ENCODE measurements at places on chromosomes 3 and 15.

- DNase-seq, result no peak
These were observed 461.3 kb downstream of the MCTP2 start for GRCh38 chr15:94692710-94693109.

DNA sequence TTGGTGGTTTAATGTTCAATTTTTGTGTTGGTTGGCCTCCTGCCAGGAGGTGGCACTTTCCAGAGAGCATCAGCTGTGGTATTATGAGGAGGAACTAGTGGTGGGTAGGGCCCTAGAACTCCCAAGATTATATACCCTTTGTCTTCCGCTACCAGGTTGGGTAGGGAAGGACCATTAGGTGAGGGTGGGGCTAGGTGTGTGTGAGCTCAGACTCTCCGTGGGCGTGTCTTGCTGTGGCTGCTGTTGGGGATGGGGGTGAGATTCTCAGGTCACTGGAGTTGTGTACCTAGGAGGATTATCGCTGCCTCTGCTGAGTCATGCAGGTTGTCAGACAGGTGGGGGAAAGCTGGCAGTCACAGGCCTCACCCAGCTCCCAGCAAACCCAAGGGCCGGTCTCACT, 187.1 kb downstream of the DPH6 start:
- DNase-seq, result no peak

GRCh38 chr3:174957551-174958001, 98.4 kb downstream of the NAALADL2 start:
- no peak for DNase-seq

GRCh38 chr15:73716417-73716816, 32.2 kb downstream of the CD276 start:
- DNase-seq, result no peak

GRCh38 chr3:139808201-139808600, 126.8 kb upstream of the CLSTN2 start:
- DNase-seq, result no peak

GRCh38 chr3:172040981-172041963, 1.9 kb downstream of the FNDC3B start:
- DNase-seq, result peak; percentile 27

DNA sequence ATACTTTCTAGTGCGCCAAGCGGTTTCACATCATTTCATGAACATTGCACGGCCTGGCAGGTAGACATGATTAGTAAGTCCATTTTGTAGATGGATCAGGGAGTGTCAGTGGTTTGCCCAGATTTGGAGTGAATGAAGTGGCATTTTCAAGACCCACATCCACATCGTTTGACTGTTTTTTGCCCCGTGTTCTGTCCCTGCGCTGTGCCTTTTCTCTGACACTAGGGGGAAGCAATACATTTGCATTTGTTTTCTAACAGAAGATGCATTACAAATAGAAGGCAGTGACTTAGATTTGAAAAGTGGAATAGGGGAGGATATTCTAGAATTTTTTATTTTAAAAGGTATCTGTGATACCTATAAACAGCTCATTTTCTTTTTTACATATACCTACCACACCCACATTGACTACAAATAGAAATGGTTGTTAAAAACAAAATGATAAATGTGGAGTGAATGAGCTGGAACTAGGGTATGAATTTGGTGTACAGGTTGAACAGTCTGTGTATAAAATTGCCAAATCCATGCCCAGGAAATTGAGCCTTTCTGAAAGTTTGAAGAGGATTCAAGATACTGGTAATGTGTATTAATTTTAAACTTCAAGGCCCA, 98.0 kb downstream of the USP13 start:
- no peak for DNase-seq

GRCh38 chr3:42693530-42693930, 8.2 kb downstream of the KLHL40 start:
- no peak for DNase-seq

DNA sequence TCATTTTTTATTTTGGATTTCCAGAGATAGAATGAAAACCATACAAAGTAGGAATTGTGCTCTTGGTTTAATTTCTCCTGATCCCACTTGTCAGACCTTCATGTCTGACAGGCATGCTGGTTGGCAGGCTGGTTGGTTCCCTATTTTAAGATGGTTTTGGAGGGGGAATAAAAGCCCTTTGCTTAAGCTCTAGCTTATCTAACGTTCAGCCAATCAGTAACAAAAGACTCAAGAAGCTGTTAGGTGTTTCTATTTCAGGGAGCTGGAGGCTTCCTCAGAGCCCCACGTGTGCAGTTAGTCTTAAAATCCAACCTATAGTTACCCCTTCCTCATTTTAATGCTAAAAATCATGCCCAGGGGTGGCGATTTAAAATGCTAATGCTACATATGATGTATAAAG, 40.5 kb upstream of the XIRP1 start:
- no peak for DNase-seq

DNA sequence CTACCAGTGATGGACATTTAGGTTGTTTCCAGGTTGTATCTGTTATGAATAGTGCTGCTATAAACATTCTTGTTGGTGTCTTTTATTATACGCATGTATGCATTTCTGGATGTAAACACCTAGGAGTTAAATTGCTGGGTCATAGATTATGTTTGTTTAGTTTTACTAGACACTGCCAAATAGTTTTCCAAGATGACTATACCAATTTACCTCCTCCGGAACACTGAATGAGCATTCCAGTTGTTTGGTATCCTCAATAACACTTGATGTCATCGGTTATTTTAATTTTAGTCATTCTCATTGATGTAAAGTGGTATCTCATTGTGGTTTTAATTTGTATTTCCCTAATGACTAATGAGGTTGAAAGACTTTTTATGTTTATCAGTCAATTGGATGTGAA, 36.6 kb upstream of the ARID3B start:
- no peak for DNase-seq

DNA sequence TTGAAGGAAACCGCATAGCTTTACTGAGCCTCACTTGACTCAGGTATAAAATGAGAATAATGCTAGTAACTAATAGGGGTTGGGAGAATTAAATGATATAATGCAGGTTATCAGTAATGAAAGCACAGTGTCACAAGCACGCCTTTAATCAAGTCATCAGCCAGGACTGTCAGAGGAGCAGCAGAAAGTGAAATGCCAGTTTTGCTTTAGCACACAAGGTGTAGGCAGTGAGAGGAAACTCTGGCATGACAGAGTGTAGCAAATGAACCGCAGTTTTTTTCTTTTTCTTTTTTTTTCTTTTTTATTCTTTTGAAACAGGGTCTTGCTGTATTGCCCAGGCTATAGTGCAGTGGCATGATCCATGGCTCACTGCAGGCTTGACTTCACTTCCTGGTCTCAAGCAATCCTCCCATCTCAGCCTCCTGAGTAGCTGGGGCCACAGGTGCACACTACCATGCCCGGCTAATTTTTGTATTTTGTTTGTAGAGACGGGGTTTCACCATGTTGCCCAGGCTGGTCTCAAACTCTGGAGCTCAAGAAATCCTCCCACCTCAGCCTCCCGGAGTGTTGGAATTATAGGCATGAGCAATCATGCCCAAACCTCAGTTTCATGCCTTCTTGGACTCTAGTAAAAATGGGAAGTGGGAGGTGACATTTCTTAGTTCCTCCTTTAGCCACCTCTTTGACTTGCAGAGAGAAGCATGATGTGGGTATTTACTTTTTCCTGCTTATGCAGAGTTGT, 9.7 kb upstream of the SCAANT1 start:
- DNase-seq, result no peak

DNA sequence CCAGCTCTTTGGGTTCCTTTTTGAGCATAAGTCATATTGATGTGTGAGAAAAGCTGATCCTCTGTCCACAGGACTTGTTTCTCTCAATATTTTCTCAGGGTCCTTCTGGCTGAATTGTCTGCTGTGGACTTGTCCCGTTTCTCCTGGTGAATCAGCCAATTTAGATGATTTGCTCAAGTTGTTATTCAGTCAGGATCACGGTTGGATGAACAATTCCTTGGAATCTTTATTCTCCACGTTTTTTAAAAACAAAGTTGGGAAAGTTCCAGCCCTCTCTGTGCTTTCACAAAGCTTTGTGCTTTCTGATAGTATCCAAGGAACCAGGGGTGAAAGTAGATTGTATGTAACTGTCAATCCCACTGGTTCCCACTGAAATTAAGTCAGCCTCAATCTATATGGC, 61.3 kb downstream of the LRRC3B start:
- no peak for DNase-seq

DNA sequence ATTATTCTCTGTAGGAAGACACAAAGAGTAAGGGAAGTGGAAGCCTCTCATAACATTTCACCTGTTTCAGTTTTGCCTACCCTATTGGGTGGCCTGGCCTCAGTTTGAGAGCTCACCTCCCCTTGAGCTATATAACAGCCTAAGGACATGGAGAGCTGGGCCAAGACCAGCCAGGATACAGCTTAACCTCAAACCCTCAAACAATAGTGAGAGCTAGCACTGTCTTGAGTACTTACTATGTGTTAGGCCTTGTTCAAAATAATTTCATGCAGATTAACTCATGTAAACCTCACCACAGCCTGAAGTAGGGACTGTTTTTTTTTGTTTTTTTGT, 15.0 kb upstream of the TBL1XR1 start:
- no peak for DNase-seq

GRCh38 chr3:74328435-74328834, 286.0 kb downstream of the CNTN3 start:
- no peak for DNase-seq

DNA sequence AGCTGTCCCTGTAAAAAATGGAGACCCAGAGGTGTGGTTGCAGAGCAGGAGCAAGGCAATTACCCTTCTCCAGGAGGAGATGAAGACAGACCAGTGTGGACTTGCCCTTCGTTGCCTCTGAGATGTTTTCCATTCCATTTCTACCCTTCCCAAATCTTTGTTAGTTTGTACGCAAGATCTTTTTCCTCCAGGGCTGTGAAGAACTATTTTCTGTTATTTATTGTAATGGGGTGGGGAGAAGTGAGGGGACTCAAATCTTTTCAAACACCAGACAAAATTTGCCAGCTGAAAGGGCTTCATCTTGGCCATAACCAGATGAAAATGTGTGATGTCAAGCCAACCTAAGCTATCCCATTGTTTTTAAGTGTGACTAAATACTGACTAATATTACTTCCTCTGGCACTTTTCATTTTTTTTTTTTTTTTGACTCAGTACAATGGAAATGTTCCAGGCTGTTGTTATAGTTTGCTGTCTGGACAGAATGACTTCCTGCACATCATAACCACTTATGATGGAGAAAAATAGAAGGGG, 271.3 kb upstream of the TPRG1 start:
- DNase-seq, result peak; percentile 43

GRCh38 chr15:42060797-42061196, 33.6 kb downstream of the PLA2G4D start:
- DNase-seq, result no peak

GRCh38 chr3:127790882-127791183, 31.5 kb downstream of the MGLL start:
- DNase-seq, result no peak

DNA sequence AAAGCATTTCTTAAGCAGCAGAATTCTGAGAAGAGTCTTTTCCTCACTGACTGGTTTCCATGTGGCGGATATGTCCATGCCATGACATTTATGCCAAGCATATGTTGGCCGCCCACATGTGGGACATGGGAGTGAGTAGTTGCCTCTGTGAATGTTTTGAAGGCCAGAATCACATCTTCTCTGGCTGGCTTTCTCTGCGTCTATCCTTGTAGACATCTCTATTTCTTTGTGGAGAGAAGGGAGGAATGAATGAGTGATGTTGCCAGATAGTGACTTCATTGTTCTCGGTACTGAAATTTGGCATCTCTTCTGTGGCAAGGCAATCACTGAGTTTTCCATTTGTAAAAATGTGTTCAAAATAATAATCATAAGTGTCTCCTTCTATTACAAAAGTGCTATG, 316.0 kb downstream of the CLSTN2 start:
- DNase-seq, result no peak

DNA sequence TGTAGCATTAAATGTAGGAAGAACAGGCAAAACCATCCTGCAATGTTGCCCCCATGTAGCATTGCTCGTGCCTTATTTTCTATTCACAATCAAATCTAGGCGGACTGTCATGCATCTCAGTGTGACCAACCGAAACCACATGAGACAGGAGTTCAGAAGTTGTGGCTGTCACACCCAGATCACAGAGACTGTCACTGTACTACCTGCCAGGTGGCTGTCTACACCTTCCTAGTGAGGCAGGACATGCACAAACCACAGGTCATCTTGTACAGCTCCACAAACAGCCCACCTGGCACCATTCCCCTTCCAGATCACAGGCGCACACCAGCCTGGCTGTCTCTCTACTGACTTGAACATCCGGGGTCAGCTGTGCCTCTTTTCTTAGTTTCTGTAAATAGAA, 392.8 kb downstream of the OCA2 start:
- no peak for DNase-seq

- DNase-seq, result no peak
These were observed 79.0 kb downstream of the CHD2 start for GRCh38 chr15:92979011-92979701.

- DNase-seq, result no peak
These were observed 202.7 kb upstream of the TOPAZ1 start for GRCh38 chr3:44039006-44039405.

DNA sequence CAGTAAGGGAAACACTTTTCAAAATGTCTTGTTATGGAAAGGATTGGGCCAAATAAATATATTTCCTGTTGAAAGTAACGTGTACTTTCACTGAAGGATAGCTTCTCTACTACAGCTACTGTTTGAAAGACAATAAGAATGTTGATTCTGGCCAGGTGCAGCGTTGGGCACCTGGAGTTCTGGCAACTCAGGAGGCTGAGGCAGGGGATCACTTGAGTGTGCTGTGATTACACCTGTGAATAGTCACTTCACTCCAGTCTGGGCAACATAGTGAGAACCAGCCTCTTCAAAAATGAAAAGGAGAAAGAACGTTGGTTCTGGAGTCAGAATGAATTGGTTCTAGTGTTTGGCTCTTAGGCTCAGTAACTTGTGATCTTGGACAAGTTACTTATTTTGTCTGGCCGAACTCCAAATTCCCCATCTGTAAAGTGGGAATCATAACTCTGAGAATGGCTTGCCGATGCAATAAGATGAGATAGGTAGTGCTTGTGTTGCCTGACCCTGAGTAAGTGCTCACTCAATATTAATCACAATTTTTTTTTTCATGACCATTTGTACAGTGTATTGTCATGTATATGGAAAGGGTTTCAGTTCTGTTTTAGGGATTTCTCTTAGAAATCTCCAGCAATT, 310.8 kb downstream of the PTPRG start:
- DNase-seq, result no peak

DNA sequence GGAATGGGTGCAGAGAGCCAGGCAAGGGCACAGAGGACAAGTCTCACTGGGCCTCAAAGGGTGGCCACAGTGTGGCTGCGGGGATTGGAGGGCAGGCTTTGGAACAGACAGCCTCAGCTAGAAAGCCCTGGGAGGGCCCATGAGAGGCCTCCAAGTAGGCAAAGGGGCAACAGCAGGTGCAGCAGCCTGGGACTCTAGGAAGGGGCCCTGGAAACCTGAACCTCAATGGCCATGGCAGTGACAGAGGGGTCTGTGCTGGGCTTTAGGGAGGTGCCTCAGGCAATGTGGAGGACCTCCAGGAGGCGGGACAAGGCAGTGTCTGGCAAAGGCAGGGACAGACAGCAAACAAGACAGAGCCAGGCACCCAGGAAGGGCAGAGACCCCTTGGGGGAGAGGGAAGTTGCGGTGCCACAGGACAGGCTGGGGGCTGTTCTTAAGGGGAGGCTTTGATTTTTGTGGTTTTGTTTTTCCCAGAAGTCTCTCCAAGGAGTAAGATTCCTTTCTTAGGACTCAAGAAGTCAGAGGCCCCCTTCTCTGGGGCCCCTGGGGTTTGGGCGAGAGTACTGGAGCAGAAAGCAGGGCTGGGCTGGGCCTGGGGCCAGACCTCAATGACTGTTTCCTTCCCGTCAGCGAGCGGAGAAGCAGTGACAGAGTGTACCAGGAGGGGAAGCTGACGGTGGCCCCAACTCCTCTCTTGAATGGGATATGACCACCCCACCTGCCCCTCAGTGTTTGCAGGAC, 9.7 kb downstream of the STOML1 start:
- peak; percentile 95 for DNase-seq

- no peak for DNase-seq
These were observed 156.1 kb downstream of the WNT7A start for GRCh38 chr3:13723676-13724207.

Measured in HS-27A (cell line).